ENCODE measurements at places on chromosomes 2 and 18. TPM values are rescaled to one million over a fixed set of nuclear protein-coding genes. Genes with fewer than 3 reads are reported as not detected.

GRCh38 chr18:70182548-70182947, 22.9 kb downstream of the RTTN start:
- no peak for DNase-seq

DNA sequence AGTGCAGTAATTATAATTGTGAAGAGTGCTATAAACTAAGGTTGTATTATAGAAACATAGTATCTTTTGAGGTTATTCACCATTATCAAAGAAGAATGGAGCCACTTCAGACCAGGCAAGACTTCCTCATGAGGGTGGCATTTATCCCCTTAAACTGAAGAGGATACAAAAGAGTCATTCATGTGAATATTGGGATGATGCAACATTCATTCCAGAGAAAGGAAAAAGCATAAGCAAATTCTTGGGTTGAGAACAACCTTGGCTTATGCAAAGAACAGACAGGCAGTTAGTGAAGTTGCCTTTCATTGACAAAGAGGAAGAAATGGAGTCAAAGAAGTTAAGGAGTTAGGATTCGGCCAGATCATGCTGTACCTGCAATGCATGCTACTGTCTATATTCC, 682.5 kb downstream of the MBD2 start:
- DNase-seq: no peak

GRCh38 chr2:222828572-222828971, 32.3 kb upstream of the ACSL3 start:
- DNase-seq: no peak

DNA sequence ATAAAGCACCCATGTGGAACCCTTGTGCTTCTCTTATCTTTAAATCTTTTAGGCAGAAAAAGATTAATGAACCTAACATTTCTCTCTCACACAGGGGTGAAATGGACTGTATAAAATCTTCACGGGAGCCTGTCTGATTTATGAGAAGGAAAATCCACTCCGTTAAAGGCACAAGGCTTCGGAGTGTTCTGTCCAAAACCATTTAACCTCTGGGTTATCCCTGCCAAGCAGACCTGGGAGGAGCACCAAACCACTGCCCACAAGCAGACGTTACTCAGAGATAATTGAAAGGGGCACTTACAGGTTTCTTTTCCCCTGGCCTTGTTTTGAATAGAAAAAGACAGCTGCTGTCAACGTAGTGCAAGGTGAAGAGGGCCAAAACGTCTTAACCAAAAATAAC, 184.4 kb upstream of the DOK6 start:
- no peak for DNase-seq

- DNase-seq: peak; percentile 30
Measured at GRCh38 chr2:223688094-223688835, 86.1 kb upstream of the SCG2 start.

Gene REG3G
- total RNA-seq: not detected

Gene CDH2
- total RNA-seq: 459 TPM

Gene GKN2
- not detected for total RNA-seq

Gene FBXO48
- total RNA-seq: 2.9 TPM

Gene YWHAQ
- 468 TPM for total RNA-seq

Gene ANKRD30B
- total RNA-seq: not detected

Data from neural progenitor cell (in vitro differentiated cells).